ENCODE measurements at places on chromosomes 2 and 18.

- no peak for DNase-seq
Measured at GRCh38 chr2:6823111-6823510, 42.6 kb downstream of the CMPK2 start.

- DNase-seq = no peak
Measured at GRCh38 chr2:48578313-48578712, 39.3 kb upstream of the GTF2A1L start.

- DNase-seq = no peak
Measured at GRCh38 chr2:109507217-109507616, 106.5 kb downstream of the SEPTIN10 start.

GRCh38 chr2:45178854-45179253, 169.6 kb upstream of the SIX2 start:
- no peak for DNase-seq

DNA sequence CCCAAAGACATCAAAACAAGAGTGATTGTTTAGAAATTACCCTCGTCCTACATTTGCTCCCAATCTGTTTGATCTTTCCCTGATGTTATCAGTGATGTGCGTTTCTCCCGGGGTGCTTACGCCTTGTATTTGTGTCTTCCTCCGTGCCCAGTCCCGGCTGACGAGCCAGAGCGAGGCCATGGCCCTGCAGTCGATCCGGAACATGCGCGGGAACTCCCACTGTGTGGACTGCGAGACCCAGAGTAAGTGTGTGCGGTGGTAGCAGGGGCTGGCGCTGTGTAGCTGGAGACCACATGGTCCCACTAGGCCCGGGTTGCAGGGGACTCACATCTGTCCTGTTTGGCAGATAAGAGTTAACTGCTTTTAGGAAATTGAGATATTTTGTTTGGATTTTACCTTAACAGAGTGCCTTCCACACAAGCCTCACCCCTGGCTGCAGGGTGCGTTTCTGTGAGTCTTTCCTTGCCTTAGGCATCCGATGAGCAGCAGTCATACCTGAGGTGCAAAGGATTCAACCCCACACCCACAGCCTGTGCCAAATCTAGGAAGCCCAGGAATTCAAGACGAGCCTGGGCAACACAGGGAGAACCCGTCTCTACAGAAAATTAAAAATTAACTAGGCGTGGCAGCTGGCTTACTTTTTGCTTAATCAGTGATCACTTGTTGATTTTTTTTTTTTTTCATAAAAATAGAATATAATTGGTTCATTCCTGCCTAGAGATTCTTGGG, 127.4 kb downstream of the GBX2 start:
- DNase-seq = no peak

- DNase-seq = no peak
Measured at GRCh38 chr18:22238681-22239080, 69.3 kb downstream of the GATA6 start.

DNA sequence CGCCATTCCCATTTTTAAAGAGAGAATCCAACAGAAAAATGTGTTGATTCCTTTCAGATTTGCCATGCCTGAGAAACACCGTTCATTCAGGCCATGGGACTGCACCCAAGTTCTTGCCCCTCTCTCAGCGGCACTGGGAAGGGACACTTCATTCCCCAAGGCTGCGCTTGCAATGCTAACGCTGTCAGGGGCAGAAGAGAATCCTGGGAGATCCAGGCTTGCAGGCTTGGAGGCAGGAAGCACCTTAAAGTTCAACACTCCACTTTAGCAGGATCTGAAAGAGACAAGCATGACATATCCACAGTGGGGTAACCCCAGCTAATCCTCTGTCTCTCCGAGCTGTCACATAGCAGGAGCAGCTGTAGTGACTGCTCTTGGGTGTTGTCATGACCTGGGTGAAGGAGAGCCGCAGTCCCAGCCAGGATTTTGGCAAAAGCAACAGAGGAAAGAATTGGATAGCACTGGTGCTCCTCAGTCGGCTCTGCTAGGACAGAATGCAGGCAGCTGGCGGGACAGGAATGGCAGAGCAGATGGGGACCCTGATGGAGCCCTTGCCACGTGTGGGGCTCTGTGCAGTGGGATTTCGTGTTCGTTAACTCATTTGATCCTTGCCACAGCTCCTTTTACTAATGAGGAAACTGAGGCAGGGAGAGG, 22.0 kb upstream of the ODC1 start:
- DNase-seq = no peak

DNA sequence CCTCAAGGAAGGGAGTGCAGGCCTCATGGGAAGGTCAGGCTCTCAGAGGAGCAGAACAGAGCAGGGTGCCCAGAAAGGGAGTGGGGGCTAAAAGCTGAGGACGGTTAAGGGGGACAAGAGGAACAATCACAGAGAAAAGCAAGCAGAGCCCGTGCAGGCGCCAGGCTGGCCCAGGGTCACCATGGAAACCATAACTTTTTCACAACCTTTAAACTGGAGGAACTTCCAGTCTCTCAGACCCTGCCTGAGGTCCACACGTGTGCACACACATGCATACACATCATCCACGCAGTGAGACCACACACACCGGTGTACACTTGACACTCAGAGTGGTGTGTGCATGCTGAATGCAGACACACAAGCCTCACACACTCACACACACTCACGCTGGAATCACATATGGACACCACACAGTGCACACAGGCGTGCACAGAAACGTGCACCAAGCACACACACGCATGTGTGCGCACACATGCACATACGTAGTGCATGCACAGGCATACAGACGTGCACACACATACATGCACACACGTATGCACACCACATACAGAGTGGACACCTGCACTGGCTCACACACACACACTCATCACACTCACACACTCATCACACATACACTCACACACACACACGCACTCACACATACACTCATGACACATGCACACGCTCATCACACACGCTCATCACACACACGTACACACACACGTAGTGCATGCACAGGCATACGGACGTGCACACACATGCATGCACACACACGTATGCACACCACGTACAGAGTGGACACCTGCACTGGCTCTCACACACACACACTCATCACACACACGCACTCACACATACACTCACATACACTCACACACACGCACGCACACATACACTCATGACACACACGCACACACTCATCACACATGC, 37.2 kb upstream of the SNED1 start:
- no peak for DNase-seq

All from NCI-H187 treated with DMSO at 0.1 percent for 48 hours (cell line).